ENCODE measurements at places on chromosomes 12 and 14.

GRCh38 chr14:24113379-24113800, 1.2 kb upstream of the DCAF11 start:
- no peak for DNase-seq

DNA sequence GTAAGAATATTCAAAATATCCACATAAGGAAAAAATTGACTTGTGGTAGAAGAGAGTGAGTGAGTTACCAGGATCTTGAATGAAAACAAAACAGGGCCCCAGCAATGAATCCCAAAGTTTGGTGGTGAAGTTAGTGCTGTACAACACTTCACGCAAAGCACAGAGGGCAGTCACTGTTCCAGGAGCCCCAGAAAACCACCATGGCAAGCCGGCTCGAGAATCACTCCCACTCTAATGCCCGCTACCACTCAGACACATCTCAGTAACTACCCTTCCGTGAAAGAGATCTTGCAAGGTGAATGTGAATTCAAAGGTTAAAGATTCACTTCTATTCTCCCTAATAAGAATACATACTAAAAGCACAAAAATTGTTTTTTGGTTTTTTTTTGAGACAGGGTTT, 30.1 kb downstream of the CLIP1 start:
- no peak for DNase-seq

DNA sequence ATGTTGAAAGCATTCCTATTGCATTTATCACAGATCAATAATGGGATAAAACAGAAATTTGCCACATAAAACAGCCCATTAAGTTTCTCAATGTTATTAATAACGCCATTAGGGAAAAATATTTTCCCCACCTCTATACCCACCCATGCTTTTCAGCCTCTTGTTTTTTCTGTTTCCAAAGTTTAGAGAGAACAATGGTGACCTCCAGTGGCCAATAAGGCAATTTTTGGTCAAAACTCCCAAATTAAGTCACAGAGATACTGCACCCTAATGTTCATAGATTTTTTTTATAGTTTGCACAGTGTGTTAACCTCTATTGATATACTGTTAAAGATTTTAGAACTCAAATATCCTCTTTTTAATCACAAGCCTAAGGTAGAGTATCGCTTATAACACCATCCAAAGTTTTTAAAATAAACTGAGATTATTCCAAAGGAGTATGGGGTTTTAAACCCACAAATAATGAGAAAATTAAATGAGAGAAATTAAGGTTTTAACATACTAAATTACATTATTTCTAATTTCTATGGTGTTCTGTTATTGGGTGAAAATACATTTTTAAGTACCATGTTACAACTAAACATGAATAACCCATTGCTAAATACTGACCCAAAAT, 184.7 kb upstream of the DCN start:
- DNase-seq, result no peak

- no peak for DNase-seq
Measured at GRCh38 chr12:130765186-130765659, 49.1 kb upstream of the RIMBP2 start.

- no peak for DNase-seq
Measured at GRCh38 chr12:28248555-28249145, 58.4 kb downstream of the CCDC91 start.

- DNase-seq, result no peak
Measured at GRCh38 chr12:116996093-116996492, 85.3 kb downstream of the FBXW8 start.

- no peak for DNase-seq
Measured at GRCh38 chr12:34399631-34400410, 377.5 kb downstream of the ALG10 start.

- DNase-seq, result no peak
Measured at GRCh38 chr12:111768159-111768895, 1.6 kb downstream of the ALDH2 start.

- no peak for DNase-seq
Measured at GRCh38 chr14:37091651-37092050, 80.8 kb downstream of the SLC25A21 start.

- no peak for DNase-seq
Measured at GRCh38 chr12:13044906-13045299, 722 bp downstream of the FAM234B start.

DNA sequence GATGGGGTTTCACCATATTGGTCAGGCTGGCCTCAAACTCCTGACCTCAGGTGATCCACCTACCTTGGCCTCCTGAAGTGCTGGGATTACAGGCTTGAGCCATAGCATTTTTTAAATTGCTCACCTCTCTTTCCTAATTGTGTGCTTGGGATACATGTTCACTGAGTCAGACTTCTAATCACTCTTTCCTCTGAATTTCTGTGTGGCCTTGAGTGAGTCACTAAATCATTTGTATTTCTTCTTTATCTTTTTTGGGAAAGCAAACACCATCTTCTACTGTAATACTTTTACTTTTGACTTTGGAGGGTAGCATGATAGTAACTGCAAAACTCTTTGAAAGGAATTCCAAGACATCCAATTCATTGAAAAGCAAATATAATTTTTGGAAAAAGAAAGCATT, 60.8 kb downstream of the FLRT2 start:
- DNase-seq, result no peak

DNA sequence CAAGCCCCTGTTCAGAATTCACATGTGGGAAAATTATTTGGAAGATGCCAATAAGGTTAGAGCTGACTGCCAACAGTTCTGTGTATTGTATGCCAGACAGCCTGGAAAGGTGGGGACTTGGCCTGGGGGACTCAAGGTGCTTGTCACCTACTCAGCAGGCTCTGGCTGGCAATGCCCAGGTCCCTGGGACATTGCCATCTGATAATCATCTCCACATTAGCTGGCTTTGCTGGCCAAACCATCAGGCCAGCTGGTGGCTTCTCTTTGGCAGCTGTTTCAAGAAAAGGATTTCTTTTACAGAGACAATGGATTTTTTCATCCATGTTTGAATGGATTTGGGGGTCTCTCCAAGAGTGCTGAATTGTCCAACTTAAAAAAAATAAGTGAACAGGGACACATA, 165.2 kb downstream of the BRMS1L start:
- no peak for DNase-seq

- no peak for DNase-seq
Measured at GRCh38 chr12:101650346-101651117, 46.9 kb upstream of the CHPT1 start.

DNA sequence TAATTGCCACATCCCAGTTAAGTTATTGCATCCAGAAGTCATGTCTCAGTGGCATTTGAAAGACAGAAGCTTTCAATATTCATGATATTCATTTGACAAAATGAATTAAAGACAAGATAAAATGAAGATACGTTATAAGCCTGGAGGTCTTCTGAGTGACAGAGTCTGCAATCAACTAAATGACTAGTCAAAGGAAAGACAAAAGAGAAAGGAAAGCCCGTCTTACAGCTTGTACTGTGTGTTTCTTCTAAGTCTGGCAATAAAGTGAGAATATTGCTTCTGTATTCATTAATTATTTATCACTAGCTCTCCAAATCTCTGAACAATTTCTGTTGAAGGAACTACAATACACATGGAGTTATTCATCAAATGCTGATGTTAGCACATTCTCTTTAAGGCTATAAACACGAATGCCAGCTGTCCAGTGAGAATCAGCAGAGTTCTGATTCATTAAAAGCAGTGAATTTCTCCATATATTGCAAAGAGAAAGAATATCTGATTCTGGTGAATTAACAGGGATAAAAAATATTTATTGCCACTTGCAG, 70.7 kb downstream of the ATXN7L3B start:
- DNase-seq, result no peak

- DNase-seq, result no peak
Measured at GRCh38 chr12:2290091-2290490, 237.3 kb downstream of the CACNA1C start.

DNA sequence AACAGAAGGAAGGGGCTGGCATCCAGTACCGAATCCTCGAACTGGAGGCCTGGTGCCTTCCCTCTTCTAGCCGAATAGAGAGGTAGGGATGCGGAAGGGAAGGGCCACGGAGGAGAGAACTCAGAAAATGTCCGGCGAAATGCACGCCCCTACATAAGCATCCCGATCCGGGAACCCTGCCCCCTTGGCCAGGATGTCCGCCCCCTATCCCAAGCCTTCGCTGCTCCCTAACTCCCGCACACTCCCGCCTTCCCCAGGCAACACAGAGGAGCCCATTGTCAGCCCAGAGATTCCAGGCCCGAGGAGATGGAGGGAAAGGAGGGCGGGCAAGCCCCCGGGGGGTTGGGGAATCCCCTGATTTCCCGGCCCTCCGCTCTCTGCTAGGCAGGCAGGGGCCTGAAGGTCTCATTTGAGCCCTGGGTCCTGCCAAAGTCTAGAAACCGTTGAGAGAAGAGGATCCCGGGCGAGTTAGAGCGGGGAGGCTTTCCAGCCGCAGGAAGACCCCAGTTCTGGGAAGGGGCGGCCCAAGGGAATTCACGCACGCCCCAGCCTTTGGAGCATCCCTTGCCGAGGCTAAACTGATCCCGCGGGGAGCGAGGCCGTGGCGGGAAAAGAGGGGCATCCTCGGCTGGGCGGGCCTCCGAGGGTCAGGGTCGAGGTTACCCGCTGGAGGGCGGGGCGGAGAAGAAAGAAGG, 569 bp upstream of the ARHGEF40 start:
- no peak for DNase-seq

DNA sequence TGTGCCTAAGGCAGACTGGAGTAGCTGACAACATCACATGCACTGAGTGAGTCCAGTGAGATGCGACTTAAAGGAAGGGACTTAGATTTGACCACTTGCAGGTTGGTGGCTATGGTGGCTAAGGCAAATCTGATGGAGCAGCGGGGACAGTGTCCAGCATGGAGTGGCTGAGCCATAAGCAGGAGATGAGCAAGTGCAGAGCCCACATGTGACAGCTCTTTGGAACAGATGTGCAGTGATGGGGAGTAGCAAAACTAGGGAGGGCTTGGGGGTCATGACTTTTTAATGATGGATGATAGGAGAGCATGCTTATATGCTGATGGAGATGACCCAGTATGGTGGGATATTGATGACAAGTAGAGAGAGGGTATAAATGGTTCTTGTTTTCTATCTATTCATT, 80.2 kb downstream of the PELI2 start:
- no peak for DNase-seq

GRCh38 chr12:129961091-129961490, 57.3 kb upstream of the TMEM132D start:
- DNase-seq, result no peak

DNA sequence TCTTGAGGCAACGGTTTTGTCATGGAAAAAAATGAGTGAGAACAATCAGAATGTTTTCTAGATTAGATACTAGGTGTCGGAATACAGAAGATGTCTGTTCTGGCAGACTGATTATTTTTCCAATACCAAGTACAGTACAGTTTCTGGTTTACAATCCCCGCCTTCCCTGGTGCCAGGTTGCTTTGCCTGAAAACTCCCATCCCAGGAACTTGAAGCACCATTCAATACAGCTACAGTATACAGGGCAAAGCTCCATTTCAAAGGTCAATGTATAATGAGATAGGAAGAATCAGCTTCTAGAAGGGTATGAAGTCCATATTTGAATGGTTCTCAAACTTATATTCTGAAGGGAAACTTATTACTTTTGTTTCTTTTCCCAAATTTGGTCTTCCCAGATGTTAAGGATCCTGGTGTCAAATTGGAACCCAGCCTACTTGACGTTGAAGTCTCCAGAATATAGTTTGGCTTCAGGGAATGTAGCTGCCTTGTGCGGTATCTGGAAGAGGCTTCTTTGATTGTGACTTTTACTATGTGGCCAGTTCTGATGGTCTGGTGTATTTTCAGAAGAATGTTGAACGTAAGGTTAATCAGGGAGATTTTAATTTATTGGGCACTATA, 238.0 kb upstream of the ATP2B1 start:
- no peak for DNase-seq

DNA sequence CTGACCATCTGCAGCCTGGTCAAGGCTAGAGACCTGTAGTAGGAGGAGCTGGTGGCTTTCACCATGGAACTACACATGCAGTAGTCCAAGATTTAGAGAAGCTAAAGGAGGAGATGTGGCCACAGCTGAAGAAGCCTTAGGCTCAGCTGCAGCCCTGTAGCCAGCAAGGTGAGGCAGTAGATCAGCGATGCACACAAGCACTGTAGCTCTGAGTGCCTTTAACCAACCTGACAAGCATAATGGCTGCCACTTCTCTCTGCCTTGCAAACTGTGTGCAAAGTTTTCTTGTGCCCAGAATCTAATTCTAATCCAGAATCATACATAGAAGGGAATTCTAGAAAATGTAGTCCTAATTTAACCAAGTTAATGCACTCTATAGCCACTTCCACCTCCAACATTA, 159.0 kb upstream of the ARID2 start:
- DNase-seq, result no peak

GRCh38 chr14:25431211-25432076, 381.5 kb upstream of the STXBP6 start:
- DNase-seq, result no peak

DNA sequence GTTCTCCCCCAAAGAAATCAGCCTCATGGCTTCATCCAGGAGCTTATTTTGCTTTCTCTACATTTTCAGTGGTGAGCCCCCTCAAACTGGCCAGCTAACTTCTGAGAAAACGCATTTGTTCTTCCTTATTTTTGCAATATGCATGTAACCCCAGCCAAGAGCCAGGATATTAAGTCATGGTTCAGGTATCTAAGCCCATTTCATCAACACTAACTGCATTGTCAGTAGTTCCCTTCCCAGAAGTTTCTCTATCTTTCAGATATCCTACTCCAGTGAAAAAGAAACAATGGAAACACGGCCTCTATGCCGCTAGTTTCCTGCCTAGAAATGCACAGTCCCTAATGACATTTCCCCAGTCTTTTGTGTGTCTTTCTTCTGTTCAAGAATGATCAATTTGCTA, 102.8 kb upstream of the RASSF8 start:
- DNase-seq, result no peak

- DNase-seq, result no peak
Measured at GRCh38 chr14:22849212-22849819, 12.9 kb downstream of the MMP14 start.

GRCh38 chr12:127642208-127642607, 624.8 kb upstream of the TMEM132C start:
- DNase-seq, result no peak

- no peak for DNase-seq
Measured at GRCh38 chr14:99524804-99525698, 43.8 kb downstream of the CCNK start.

GRCh38 chr14:104135121-104135903, 3.1 kb upstream of the KIF26A start:
- DNase-seq, result no peak

DNA sequence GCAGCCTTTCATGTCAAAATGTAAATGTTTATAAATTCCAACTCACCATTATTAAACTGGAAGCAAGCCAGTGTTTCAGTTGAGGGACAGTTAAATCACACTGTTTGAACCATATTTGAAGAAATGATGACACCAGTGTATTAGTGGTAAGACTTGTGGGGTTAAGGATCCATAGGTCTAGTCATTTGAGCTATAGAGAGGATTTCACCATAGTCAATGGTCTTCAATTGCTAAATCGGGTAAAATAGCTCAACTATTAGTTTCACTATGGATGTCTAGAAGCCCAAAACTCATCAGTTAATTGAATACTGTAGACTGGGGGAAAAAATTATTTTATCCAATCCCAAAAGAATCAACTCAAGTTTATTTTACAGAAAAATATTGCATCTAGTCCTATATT, 659.1 kb downstream of the NRXN3 start:
- no peak for DNase-seq

GRCh38 chr12:119176267-119177055, 2.3 kb upstream of the HSPB8 start:
- no peak for DNase-seq
